Fibroblast of skin of back (primary cell): ENCODE measurements at places on chromosomes 2 and 18.

GRCh38 chr18:59921384-59921891, 21.6 kb downstream of the PMAIP1 start:
- no peak for DNase-seq

- no peak for DNase-seq
These were observed 35.4 kb downstream of the CFAP221 start for GRCh38 chr2:119579424-119580295.

DNA sequence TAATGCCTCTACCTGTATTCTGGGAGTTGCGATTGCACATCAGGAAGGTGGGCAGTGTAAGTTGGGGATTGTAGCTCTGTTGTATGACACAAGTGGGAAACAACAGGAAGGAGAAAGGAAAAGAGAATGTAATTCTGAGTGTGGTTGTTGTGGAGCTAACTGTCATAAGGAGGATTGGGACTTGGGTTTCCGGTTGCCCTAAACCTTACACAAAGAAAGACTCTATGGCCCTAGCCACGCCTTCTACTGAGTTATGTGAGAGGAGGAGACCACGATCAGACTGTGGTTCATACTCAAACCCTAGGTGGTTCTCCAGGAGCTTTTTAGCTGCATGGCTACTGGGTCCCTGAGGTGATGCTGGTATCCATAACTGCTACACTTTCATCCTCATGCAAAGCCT, 86.5 kb downstream of the TANC1 start:
- peak; percentile 30 for DNase-seq

- no peak for DNase-seq
These were observed 100.2 kb downstream of the ICA1L start for GRCh38 chr2:202771336-202771735.

GRCh38 chr18:64402636-64403035, 253.7 kb upstream of the LINC00305 start:
- no peak for DNase-seq

- DNase-seq, result no peak
These were observed 42.6 kb downstream of the MYO1B start for GRCh38 chr2:191287820-191288219.

DNA sequence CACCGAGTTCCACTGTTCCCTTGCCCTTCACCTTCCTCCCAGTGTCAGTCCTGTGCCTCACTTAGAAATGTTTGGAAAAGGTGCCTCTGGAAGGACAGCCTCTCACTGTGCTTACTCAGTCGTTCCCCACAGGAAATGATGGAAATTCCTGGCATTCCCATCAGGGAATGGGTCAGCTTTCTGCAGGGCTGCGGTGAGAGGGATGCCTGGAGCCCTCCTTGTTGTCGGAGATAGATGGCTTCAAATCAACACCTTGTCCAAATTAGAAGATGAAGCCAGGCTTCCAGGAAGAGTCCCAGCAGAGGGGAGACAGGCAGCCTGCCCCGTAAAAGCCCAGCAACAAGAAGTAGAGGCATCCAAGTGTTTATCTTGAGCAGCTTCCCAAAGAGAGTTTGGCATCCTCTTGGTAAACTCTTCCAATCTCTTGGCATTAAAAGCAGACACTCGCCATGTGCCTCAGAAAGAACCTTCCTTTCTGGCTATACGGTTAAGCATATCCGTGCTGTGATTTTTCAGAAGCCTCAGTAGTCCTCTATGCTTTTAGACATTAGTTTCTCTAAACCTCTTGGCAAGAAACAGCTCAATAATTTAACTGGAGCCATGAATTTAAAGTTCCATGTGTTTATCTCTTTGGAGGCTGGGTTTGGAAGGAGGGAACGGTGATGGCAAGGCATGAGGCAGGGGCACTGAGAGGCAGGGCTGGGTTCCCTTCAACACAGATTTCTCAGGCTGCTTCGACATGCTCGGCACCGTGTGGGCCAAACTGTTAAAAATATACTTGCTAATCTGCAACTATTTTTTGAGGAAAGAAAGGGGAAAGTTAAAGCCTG, 25.1 kb downstream of the COLEC12 start:
- peak; percentile 96 for DNase-seq

DNA sequence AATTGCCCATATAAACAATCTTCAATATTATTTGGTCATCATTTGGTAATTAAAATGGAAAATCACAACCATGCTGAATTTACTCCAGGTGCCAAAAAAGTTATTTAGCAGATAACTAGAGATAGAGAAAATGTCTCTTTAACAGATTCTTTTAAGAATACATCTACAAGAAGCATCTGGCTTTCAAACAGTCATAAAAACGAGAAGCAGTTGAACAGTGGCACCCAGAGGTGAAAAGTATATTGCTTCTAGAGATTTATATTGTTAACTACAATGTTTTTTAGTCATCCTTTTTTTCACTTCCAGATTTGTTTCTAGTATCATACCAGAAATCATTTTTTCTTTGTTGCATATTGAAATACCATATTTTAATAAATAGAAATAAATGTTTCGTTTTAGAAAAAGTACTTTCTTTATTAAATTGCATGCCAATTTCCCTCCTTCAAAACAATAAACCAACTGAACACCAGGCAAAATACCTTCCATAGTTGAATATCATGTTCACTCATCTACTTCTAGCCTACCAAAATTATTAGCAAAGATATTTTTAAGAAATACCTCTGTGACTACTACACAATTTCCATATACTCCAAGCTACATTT, 65.4 kb upstream of the HNRNPA3 start:
- DNase-seq, result peak; percentile 64
